Psoas muscle (tissue), 8 donors: ENCODE measurements at places on chromosomes 3 and 15. TPM values are rescaled to one million over a fixed set of nuclear protein-coding genes. Genes with fewer than 3 reads are reported as not detected.

PPARG gene
- total RNA-seq: 3.6 TPM

DNA sequence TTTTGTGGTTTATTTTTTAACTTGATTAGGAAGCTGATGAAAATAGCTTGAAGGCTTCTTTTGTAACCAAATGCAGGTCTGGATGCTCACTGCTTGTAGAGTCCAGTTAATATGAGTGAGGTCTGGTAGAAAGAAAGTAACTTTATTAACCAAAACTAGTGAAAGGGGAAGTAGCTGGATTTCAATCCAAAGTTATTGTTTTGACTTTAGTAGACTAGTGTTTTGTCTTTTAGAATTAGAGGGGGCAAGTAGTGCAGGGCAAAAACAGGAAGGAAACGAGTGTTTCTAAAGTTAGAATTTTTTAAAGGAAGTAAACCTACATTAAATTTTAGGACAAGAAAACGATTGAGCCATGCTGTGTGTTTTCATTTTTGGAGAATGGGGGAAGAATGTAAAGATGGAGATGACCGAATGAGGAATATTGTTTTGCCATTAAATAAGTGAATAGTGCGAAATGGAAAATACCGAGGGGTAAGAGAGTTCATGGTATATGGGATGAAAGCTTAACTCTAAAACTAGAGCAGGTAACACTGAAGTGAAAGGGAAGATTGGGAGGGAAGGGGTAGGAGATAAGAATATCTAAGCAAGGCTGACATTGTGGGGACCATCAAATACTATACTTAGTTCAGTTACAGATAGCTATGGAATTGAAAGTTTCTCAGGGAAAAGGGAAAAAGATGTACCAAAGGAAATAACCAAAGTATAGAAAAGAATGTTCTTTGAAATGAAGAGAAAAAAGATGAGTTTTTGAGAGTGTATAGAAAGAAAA, 40.0 kb downstream of the USP3 start:
- DNase-seq: no peak

GRCh38 chr3:23312866-23313265, 109.7 kb downstream of the UBE2E2 start:
- no peak for DNase-seq

SHC4 gene
- 0.49 TPM for total RNA-seq

GRCh38 chr15:47409038-47409437, 308.3 kb upstream of the SEMA6D start:
- no peak for DNase-seq

- no peak for DNase-seq
These were observed 42.3 kb upstream of the STIMATE start for GRCh38 chr3:52939600-52939999.

COLQ gene
- total RNA-seq: 18.2 TPM

- no peak for DNase-seq
These were observed 218.9 kb upstream of the DPH6 start for GRCh38 chr15:35764661-35765519.

- peak; percentile 54 for DNase-seq
These were observed 815 bp downstream of the SPINT1 start for GRCh38 chr15:40844696-40845030.

- no peak for DNase-seq
These were observed 13.1 kb upstream of the NAALADL2 start for GRCh38 chr3:174846055-174846454.

GRCh38 chr15:80977627-80978036, 12.0 kb downstream of the MESD start:
- DNase-seq: peak; percentile 69

DNA sequence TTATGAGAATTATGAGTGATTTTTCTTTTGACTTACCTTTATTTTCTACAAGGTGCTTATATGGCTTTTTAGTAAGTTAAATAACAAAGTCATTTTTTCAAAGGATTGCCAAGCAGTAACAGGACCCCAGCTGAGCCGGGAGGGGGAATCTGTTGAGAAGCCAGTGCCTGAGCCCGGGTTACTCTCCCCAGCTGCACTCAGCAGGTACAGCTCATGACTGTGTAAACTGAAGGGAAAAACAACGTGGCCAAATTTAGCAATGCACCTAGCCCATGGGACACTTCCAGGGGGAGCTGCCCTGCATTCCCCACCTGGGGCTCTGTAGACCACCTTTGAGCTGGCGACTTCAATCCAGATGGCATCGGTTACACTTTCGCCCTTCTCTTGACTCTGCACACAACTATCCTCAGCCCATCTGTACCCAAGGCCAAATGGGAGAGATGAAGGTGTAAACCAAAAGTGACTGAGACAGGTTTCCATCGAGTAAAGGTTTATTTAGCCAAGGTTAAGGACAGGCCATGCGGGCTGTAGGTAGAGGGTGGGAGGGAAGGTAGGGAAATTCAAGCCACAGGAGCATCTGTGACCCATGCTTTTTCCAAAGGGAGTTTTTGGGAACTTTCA, 18.2 kb upstream of the HCN4 start:
- no peak for DNase-seq

GABRB3 gene
- 0.17 TPM for total RNA-seq

EOMES gene
- total RNA-seq: 0.07 TPM

- DNase-seq: no peak
These were observed 16.4 kb downstream of the FBXO22 start for GRCh38 chr15:75920079-75920478.

DNA sequence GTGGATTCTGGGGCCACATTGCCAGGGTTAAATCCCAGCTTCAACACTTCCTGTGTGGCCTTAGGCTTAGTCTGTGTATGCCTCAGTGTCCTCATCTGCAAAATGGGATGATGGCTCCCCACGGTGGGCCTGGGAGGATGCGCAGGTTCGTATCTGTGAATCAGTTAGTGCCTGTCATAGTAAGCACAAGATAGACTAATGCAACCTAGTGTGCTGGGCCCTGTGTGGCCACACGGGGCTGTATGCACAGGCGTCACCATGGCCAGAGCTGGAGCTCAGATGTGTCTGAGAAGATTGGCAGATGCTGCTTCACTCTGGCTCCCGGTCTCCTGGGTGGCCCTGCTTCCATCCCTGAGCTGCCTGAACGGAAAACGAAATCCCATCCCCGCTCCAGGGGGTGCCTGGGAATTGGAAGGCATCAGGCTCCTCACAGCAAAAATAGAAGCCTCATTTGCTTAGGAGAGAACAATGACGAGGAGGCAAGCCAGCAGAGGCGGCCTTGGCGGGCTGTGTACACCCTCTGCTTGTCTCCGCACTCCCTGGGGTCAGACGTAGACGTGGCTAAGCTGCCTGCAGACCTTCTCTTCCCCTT, 103.6 kb downstream of the APBA2 start:
- DNase-seq: no peak

DNA sequence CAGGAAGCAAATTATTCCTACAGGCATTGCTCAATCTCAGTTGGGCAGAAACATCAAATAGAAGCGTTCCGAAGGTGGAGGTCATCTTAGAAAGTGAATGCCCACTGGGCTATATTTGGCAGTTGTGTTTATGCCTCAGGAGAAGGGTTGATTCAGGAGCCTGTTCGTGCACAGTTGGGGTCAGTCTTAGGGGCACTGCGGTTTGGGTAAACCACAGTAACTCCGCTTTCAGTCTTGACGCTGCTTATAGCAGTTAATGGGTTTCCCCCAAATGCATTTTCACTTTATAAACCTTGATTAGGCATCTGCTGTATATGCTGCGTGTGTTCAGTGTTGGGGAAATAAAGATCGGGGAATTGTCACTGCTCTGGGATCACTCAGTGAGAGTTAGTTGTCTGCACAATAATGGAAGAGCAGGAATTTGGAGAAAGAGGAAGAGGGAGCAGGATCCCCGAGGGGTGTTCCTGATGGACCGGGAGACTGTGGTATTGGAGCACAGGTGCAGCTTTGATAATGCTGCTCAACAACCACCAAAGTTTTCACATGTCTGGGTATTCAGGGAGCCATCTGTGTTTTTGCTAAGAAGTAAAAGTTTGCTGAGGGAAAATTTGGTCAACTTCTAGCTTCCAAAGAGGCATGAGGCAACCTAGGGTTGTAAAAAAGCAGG, 124.3 kb upstream of the EIF1B start:
- DNase-seq: no peak

- DNase-seq: no peak
These were observed 51.4 kb downstream of the SLC30A4 start for GRCh38 chr15:45471151-45471550.

- no peak for DNase-seq
These were observed 27.8 kb upstream of the ST8SIA2 start for GRCh38 chr15:92365906-92366305.

CCDC39 gene
- 0.80 TPM for total RNA-seq

GRCh38 chr15:74901612-74902063, 5.0 kb downstream of the FAM219B start:
- DNase-seq: peak; percentile 63

CCK gene
- not detected for total RNA-seq

NR2F2 gene
- total RNA-seq: 16.7 TPM

DNA sequence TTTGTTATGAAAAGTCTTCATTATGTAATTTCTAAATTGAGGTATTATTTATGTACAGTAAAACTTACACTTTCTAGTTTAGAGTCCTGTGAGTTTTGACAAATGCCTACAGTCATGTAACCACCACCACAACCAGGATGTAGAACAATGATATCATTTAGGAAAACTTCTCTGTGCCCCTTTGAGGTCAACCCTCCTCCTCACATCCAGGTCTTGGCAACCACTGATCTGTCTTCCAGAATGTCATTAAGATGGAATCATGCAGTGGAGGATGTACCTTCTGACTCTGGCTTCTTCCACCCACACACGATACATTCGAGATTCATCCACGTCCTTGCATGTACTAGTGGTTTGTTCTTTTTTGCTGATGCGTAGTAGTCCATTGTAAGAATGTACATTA, 23.2 kb downstream of the MINAR1 start:
- DNase-seq: no peak

DNA sequence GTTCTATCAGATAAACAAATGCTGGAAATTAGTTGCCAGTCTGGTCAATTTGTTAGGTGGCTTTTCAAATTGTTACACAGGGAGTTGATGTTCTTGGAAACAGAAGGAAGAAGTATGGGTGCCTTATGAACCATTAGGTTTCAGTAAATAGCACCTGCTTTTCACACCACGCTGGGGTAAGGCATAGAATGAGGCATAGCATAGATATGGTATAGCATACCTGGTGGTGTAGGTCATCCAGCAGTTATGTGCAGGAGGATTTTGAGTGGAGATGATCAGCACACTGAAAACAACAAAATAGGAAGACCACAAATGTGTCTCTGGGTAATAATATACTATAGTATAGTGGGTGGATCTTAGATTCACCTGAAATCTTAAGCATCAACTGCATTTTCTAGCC, 121.4 kb downstream of the GMPS start:
- no peak for DNase-seq

- DNase-seq: no peak
These were observed 48.5 kb downstream of the PLXNA1 start for GRCh38 chr3:127031413-127031810.

DNA sequence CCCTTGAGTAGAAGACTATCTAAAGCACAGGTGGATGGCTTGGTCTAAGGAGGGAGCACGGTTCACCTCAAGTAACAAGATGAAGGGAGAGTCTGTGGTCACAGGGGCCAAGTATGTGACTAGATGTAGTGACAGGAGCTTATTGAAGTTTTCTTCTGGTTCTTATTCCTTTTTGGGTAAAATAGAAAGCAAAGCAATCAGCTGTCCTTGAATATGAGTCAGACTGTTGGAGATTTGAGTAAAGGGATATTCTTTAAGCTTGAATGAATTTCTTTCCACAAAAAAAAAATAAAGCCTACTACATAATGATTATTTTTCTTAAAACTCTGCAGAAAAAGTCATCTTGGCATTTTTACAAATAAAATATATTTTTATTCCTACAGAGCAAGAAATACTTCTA, 1.5 kb upstream of the CNTN6 start:
- no peak for DNase-seq

DNA sequence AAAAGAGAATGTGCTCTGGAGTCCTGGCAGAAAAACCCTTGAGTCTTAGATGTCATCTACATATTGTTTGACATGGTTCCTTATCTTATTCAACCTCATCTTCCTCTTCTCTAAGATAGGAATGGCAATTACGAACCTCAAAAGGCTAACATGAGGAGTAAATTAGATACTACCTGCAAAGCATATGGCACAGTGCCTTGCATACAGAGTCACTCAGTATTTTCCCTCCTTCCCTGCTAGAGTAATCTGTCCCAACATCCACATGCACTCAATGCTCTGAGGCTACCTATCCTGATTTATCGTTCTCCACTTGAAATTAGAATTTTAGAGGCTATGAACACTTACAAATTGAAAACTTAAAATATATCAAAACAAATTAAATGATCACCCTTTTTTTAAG, 386.7 kb downstream of the RSL24D1 start:
- DNase-seq: no peak

DNA sequence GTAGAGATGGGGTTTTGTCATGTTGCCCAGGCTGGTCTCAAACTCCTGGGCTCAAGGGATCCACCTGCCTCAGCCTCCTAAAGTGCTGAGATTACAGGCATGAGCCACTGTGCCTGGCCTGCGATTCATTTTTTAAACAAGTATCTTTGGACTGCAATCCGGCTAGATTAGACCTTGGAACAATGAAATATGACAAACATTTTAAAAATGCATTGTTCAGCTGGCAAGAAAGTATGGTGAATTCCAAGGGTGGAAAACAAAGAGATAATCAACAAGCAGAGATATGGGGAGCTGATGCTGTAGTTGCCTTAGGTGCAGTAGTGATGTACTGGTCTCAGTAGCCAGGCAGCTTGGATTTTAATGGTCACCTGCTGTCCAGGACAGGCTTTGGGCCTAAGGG, 95.8 kb upstream of the GOLGA8J start:
- DNase-seq: no peak

- DNase-seq: no peak
These were observed 6.6 kb upstream of the SUCNR1 start for GRCh38 chr3:151866711-151867410.
